Hair follicle dermal papilla cell (primary cell): ENCODE measurements at places on chromosomes 7 and 10. TPM values are rescaled to one million over a fixed set of nuclear protein-coding genes. Genes with fewer than 3 reads are reported as not detected.

The RGR gene
- total RNA-seq: not detected in 2 replicates

The IGFBP1 gene
- total RNA-seq: 0.12 TPM in 1 of 2 replicates, not detected in the other

The HABP2 gene
- under 0.01 TPM in 1 of 2 replicates, not detected in the other for total RNA-seq

The CNPY1 gene
- not detected in 2 replicates for total RNA-seq

The FZD8 gene
- 3.2 and 5.6 TPM in 2 replicates for total RNA-seq

The SKIDA1 gene
- 2.4 and 2.8 TPM in 2 replicates for total RNA-seq

The SDK1 gene
- total RNA-seq: 0.16 and 0.24 TPM in 2 replicates

The CHAT gene
- total RNA-seq: not detected in 2 replicates

The LRRC4 gene
- 0.12 and 0.32 TPM in 2 replicates for total RNA-seq

The AOAH gene
- not detected in 2 replicates for total RNA-seq

The SPDYE1 gene
- total RNA-seq: under 0.01 TPM in 1 of 2 replicates, not detected in the other

The CPA2 gene
- not detected in 2 replicates for total RNA-seq

The CRHR2 gene
- not detected in 2 replicates for total RNA-seq

The MCM10 gene
- 0.81 and 0.85 TPM in 2 replicates for total RNA-seq

The OR6V1 gene
- not detected in 2 replicates for total RNA-seq

The LIPK gene
- not detected in 2 replicates for total RNA-seq

The PDE6C gene
- total RNA-seq: not detected in 2 replicates

The MSRB2 gene
- 9.1 and 10.0 TPM in 2 replicates for total RNA-seq

The TMEM184A gene
- total RNA-seq: 0.36 and 0.49 TPM in 2 replicates

The SCD gene
- total RNA-seq: 856 and 1,449 TPM in 2 replicates

The GBX1 gene
- total RNA-seq: not detected in 2 replicates

The TAX1BP1 gene
- total RNA-seq: 73.2 and 78.4 TPM in 2 replicates

The BMPER gene
- 93.3 and 132 TPM in 2 replicates for total RNA-seq

The P4HA1 gene
- 181 and 217 TPM in 2 replicates for total RNA-seq

The LRGUK gene
- 0.36 and 0.49 TPM in 2 replicates for total RNA-seq

The HSPA12A gene
- 11.3 and 11.8 TPM in 2 replicates for total RNA-seq

The CALHM3 gene
- total RNA-seq: not detected in 2 replicates

The ASL gene
- 68.2 and 82.3 TPM in 2 replicates for total RNA-seq

The KCNH2 gene
- total RNA-seq: 0.16 TPM in 1 of 2 replicates, not detected in the other

The PLEKHA1 gene
- 21.3 and 26.9 TPM in 2 replicates for total RNA-seq

The ZNF804B gene
- total RNA-seq: not detected in 2 replicates

The ANKRD61 gene
- total RNA-seq: 0.16 TPM in 1 of 2 replicates, not detected in the other

The TRPV5 gene
- not detected in 2 replicates for total RNA-seq

The CTAGE4 gene
- 0.49 and 1.9 TPM in 2 replicates for total RNA-seq

The LRRC61 gene
- 0.24 and 0.97 TPM in 2 replicates for total RNA-seq

The FAM221A gene
- 0.73 and 1.3 TPM in 2 replicates for total RNA-seq

The SEMA3D gene
- total RNA-seq: 32.7 and 40.4 TPM in 2 replicates

The GPRIN2 gene
- total RNA-seq: not detected in 2 replicates

The USP6NL gene
- total RNA-seq: 11.4 and 12.7 TPM in 2 replicates

The PNLIPRP3 gene
- 0.12 TPM in 1 of 2 replicates, not detected in the other for total RNA-seq

The WEE2 gene
- total RNA-seq: under 0.01 TPM in 1 of 2 replicates, not detected in the other

The HOXA11 gene
- total RNA-seq: not detected in 2 replicates

The SFXN4 gene
- 8.4 and 8.6 TPM in 2 replicates for total RNA-seq

The PHKG1 gene
- total RNA-seq: 3.8 and 7.0 TPM in 2 replicates

The TMEM270 gene
- total RNA-seq: not detected in 2 replicates

The ADCYAP1R1 gene
- not detected in 2 replicates for total RNA-seq

The STMP1 gene
- total RNA-seq: 13.4 and 13.5 TPM in 2 replicates

The FAM13C gene
- total RNA-seq: 0.49 and 1.6 TPM in 2 replicates

The PNLIPRP1 gene
- total RNA-seq: not detected in 2 replicates

The FGFBP3 gene
- total RNA-seq: 0.65 and 0.97 TPM in 2 replicates
